ENCODE measurements at places on chromosomes 7 and 10.
A peak's percentile ranks its signal among the peaks of the same experiment; 100 is the strongest.

GRCh38 chr7:72577107-72577506 is 165.0 kb upstream of the CALN1 start:
- DNase-seq = no peak

- DNase-seq = peak; percentile 77
These were observed 20.3 kb upstream of the HECTD2 start for GRCh38 chr10:91389636-91390512.

GRCh38 chr10:71075759-71076472 is 136.5 kb upstream of the UNC5B start:
- DNase-seq = peak; percentile 63

- no peak for DNase-seq
These were observed 402.4 kb downstream of the HGF start for GRCh38 chr7:81367326-81367931.

DNA sequence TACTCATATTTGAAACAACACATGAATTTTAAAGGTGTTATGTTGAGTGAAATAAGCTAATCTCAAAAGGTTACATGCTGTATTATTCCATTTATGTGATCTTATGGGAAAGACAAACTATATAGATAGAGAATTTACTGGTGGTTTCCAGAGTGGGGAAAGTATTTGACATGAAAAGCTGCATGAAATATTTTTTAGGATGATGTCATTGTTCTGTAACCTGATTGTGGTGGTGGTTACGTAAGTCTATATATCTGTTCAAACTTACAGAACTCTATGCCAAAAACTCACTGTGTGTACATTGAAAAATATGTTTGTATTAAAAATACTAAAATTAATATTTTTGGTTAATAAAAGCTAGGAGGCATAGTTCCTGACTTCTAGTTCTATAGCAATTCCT is 453.0 kb downstream of the SORCS3 start:
- no peak for DNase-seq

DNA sequence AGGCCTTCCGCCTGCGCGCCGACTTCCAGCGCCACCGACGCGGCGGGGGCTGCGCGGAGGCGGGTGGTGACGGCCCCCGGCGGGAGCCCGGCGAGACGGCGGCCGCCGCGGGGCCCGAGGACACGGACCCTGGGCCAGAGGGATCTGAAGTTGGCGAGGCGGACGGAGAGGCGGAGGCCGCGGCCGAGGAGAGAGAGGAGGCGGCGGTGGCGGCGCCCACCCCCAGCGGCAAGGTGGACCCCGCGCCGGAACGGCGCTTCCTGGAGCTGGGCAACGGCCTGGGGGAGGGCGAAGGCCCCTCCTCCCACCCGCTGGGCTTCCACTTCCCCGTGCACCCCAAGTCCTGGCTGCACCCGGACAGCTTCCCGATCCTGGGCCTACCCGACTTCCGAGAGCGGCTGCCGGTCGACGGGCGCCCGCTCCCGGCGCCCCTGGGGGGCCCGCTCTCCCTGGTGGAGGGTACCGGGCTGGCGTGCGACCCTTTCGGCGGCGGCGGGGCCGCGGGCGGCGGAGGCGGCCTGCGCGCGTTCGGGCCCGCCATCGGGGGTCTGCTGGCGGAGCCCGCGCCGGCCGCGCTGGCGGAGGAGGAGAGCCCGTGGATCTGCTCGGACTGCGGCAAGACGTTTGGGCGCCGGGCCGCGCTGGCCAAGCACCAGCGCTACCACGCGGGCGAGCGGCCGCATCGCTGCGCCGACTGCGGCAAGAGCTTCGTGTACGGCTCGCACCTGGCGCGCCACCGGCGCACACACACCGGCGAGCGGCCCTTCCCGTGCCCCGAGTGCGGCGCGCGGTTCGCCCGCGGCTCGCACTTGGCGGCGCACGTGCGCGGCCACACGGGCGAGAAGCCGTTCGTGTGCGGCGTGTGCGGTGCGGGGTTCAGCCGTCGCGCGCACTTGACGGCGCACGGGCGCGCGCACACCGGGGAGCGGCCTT is 16.2 kb downstream of the ZNF316 start:
- no peak for DNase-seq

DNA sequence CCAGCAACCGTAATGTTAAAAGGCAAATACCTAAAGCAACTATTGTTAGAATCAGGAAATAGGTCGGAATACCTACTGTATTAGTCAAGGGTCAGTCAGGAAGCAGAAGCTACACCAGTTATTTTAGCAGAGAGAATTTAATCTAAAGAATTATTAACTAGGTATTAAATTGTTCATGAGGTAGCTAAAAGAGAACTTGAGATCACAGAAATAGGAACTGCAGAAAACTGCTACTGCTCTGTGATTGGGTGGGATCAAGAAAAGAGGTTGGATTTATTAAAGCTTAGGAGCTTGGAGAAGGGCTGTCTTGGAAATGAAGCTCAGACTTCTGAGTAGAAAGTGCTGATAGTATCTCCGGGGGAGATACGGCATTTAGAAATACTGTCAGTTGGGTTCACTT is 20.0 kb upstream of the ZNF438 start:
- no peak for DNase-seq

GRCh38 chr10:18085855-18086254 is 54.4 kb upstream of the CACNB2 start:
- no peak for DNase-seq

DNA sequence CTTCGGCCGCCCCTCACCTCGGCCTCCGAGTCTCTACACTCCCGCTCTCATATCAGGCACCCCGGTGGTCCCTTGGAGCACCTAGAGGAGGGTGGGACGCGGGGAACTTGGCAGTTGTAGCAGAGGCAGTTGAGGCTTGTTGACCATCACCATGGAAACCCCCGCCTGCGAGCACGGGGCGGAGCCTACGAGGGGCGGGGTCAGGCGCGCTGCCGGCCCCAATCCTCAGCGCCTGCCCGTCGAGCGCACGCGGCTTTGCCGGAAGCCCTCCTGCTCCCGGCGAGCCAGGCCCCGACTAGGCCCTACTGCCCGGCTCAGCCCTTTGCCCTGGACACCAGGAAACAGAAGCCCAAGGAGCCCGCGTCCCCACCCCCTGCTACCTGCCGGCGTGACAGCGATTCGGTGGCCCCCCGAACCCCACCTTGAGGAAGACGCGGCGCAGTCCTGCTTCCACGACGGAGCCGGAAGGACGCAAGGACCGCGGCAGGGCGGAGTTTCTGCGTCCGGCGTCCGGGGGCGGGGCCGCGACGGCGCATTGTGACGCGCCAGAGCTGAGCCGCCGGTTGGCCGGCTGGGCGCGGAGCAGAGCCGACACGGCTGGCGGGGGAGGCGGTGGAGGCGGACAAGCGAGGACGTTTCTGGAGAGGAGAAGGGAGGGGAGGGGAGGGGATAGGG is at the start of gene HNRNPF:
Gene HNRNPF (minus strand): TSS at position 477 of the 675 bp plus-strand sequence. CDS start 21,302 bp downstream, outside the sequence.
- peak; percentile 95 for DNase-seq

DNA sequence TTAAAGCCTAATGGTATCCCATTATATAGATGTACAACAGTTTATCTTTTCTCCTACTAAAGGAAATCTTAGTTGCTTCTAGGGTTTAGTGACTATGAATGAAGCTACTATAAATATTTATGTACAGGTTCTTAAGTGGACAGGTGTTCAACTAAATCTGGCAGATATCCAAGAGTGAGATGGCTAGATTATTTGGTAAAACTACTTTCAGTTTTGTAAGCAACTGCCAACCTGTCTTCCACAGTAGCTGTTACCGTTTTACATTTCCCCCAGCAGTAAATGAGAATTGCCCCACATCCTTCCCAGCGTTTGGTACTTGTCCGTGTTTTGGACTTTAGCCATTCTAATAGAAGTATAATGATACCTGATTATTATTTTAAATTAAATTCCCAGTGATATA is 144.9 kb upstream of the MAGI2 start:
- no peak for DNase-seq

GRCh38 chr7:43303740-43304241 is 191.3 kb downstream of the HECW1 start:
- DNase-seq = no peak

- peak; percentile 89 for DNase-seq
These were observed 1055.4 kb upstream of the AUTS2 start for GRCh38 chr7:68542831-68543230.

DNA sequence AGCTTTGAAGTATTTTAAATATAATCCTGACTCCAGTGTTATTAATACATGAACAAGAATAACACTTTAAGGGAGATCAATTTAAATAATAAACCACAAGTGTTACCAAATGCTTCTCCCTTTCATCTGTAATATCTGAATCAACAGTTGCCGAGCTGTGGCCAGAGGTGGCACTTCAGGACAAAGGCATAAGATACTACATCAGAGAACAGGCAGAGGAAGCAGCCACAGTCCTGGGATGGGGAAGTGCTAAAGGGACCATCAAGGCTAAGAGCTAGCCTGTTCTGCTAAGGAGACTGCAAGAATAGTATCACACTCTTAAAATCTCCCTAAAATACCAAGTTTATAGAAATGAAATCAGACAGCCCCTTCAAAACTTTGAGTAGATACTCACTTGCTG is 378.2 kb upstream of the PRKCQ start:
- DNase-seq = no peak

GRCh38 chr7:2717293-2718261 is 29.6 kb downstream of the AMZ1 start:
- DNase-seq = no peak

DNA sequence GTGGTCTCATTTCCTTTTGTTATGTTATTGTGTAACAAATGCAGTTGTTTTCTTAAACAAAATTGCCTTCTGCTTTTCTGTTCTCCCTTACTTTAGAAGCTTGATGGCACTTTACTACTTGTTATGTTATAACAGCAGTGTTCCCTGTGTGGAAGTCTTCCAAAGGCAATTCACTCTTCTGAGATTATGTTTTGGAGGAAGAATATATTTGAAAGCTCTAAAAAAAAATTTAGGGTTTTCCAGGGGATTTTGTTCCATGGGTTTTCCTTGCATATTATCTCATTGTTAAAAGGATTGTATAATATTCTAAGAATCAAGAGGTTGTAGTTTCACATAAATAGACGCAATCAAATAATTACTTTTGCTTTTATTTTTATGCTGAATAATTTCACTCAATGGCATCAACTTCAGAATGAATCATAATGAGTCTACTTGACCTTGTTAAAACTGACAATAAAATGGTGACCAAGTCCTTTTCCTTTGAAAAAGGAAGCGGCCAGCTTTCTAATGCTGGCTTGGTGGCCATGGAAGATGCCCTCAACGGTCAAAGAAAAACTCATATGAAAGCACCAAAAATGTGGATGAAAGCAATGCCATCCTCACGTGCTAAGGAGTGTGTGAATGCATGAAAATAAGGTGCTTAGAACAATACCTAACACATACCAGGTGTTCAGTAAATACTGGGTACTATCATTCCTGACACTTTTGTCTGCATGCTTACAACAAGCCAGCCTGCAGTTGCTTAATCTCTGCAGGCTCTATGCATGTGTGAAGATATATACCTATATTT is 92.4 kb upstream of the KLF6 start:
- no peak for DNase-seq

DNA sequence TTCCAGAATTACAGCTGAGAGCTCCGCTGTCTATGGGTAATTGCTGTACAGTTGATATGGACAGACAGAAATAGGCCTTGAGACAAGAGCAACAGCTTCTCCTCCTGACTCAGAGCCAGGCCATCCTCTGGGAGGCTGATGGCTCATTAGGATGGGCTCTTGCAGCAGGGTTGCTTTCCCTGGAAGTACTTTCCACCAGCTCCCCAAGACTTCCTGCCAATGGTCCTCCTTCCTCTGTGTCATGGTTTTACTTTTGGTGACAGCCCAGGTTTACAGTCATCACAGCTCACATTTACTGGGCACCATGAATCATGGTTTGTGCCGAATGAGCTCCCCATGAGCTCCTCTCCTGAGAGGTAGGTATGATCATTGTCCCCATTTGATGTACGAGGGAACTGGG is 131.8 kb downstream of the HECW1 start:
- no peak for DNase-seq

DNA sequence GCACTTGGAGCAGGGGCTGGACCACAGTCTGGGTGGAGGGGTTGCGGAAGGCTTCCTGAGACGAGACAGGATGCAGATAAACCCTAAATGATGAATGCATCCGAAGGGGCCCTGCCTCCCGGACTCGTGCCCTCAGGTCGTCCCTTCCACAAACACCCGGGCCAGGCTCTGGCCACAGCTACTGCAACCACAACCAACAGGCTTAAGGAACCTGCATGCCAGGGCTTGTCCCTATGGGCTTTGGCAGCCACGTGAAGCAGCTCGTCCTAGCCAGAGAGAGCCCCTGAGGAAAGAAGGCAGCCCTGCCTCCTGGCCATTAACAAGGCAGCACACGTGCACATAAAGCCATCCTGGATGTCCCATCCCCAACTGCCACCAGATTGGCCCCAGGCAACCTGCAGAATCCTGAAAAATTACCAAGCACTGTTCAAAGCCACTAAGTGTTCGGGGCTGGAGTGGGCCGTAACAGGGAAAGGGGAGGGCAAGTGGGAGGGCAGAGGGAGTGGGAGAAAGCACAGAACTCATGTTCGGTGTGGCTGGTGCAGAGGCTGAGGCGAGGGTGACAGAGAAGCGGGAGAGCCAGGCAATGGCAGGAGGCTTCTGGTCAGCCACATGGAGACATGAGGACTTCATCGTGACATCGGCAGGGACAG is 62.7 kb downstream of the MAD1L1 start:
- DNase-seq = no peak

DNA sequence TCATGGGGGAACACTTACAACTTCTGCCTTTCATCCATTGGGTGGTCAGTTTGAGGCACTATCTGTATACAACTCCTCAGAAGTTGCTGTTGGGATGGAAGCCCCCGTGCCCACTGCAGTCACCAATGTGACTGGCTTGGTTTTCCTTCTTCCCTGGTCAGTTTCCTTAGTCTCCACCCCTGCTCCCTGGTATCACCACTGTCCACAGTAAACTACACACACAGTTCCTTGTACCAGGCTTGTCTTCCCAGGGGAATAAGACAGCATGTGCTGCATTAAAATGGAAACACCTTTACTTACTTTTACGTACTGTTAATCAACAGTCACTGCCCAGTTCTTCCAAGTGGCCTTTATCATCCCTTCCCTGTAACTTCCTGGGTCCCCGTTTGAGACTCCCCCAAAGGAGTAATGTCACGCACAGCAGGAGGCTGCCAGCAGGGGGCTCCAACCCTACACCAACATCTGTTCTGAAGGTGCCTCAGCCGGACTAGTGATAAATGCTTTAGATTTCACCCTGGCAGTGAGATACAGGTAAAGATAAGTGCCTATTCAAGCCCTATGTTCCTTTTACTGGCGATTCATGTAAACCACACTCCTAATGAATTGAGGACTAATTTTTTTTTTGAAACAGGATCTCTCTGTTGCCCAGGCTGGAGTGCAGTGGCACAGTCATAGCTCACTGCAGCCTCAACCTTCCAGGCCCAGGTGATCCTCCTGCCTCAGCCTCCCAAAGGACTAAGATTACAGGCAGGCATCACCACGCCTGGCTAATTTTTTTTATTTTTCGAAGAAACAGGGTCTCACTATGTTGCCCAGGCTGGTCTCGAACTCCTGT is 45.3 kb upstream of the PIK3AP1 start:
- peak; percentile 78 for DNase-seq

- DNase-seq = peak; percentile 27
These were observed 29.2 kb downstream of the FAM3C start for GRCh38 chr7:121366852-121367431.
